ENCODE measurements at places on chromosomes 11 and 22.

DNA sequence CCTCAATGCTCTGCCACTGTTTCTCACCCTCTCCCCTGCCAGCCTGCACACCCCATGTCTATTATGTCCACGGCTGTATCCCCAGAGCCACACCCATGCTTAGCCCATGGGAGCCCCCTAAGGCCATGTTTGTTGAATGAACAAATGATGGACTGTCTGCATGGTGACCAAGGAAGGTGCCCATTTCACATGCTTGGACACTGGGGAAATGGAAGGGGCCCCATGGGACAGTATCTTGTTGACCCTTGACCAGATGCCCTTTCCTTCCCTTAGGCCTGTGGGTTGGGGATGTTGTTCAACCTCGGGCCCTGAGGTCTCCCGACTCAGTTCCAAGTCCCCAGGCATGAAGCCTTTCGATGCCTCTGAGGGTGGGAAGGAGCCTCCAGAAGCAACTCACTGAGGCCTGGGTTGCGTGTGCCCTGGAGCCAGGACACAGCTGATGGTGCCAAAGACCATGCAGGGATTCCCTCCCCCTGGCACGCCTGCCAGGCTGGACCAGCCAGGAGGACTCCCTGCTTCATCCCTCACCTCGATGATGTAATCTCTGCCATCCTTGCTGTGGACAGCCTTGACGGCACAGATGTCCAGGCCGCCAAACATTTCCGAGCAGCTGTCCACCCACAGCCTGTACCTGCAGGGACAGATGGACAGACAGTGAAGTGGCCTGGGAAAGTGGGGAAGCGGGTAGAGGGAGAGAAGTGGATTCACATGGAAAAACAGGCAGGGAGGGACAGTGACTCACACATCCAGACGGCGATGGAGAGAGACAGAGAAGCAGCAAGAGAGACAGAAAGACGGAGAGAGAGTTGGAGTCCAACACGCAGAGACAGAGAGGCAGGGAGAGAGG lies 58.9 kb downstream of the FBXO7 start:
- DNase-seq, result no peak

- DNase-seq, result no peak
Measured at GRCh38 chr11:112348480-112349029, 87.9 kb upstream of the PLET1 start.

DNA sequence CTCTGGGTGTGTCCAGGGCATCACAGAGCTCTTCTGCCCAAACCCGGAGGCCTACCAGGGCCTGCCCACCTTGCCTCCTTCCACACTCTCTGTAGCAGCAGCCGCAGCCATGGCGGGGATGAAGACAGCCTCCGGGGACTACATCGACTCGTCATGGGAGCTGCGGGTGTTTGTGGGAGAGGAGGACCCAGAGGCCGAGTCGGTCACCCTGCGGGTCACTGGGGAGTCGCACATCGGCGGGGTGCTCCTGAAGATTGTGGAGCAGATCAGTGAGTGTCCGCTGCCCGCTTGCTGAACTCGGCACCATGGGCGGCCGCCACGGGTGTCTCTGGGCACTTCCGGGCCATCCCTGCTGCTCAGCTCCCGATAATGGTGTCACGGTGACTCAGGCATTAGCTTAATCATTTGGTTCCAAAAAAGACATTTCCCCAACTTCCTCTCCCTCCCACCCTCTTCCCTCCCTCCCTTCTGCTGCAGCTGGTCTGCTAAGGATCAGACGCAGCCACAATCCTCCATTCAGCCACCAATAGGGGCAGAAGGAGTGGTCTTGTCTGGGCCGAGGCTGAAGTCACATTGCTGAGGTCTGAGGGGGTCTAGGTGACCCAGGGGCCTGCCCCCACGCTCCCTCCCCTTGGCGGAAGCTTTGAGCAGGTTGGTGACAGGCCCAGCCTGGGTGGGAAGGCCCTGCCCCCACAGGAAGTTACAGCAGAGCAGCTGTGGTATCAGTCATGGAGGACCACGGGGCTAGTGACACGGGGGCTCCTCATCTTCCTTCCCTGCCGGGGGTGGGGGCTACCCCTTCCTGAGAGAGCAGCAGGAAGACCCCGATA lies 950 bp downstream of the FERMT3 start:
- DNase-seq, result peak; percentile 90

- no peak for DNase-seq
Measured at GRCh38 chr11:94145916-94146315, 17.3 kb downstream of the PANX1 start.

- no peak for DNase-seq
Measured at GRCh38 chr11:114251815-114252337, 44.3 kb upstream of the NNMT start.

Data from activated CD4-positive, alpha-beta T cell treated with anti-CD3 and anti-CD28 coated beads for 48 hours (primary cell).